ENCODE measurements at places on chromosomes 6 and 20.

- DNase-seq: no peak
Observed at GRCh38 chr6:16041327-16041726, 87.6 kb upstream of the MYLIP start.

- no peak for DNase-seq
Observed at GRCh38 chr6:55895972-55896730, 20.8 kb upstream of the BMP5 start.

DNA sequence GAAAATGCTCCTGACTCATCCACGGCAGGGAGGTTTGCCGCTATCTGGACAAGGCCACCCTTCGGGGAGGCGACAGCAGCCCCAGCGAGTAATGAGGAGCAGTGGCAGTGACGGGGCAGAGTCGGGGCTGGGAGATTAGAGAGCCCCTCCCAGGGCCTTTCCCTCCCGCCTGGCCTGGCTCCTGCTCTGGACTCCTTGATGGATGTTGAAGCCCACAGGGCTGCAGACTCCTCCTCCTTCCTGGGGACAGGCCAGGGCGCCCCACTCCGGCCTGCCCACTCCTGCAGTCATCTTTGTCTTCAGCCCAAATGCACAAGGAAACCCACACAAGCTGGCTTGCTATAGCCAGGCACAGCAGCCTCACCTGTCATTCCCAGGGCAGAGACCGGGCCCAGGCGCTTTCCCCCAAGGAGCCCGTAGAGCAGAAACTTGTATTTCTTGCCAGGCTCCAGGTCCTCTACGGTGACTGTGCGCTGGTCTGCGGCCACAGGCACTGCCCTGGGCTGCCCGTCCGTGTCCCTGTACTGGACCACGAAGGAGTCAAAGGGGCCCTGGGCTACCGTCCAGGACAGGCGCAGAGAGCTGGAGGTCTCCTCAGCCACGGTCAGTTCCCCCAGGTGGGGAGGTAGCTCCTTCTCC, 7.7 kb downstream of the CYP21A2 start:
- no peak for DNase-seq

- peak; percentile 18 for DNase-seq
Observed at GRCh38 chr20:62704341-62704948, 4.2 kb upstream of the NTSR1 start.

- no peak for DNase-seq
Observed at GRCh38 chr6:85404564-85405174, 45.2 kb upstream of the NT5E start.

DNA sequence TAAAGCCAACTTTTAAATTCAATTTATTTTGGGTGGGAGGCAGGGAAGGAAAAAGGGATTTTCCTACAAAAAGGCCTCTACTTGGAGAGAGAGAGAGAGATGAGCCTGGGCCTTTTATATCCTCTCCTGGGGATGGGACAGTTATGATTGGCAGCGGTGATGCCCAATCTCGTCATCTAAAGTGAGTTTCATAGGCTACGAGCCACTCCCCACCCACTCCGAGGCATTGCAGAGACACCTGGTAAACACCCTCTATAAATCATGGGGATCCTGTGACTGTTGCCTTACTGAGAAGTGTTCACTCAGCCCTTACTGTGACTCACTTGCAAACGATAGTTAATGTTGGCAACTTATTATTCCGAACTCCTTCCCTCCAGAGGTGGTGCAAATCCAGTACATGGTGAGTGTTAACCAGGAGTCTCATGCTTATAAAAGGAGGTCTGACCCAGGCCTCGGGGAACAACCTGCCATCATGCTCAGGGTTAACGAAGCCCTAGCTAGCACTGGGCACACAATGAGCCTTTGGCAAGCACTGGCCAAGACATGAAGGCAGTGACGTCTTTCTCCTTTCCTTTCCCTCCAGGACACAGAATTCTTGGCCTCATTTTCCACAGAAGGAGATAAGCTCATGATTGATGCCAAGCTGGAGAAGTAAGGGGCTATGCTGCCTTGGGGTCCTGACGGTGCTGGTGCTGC, 20.5 kb downstream of the BPIFB4 start:
- DNase-seq: no peak

GRCh38 chr6:30000156-30000791, 57.9 kb downstream of the HLA-A start:
- DNase-seq: no peak

DNA sequence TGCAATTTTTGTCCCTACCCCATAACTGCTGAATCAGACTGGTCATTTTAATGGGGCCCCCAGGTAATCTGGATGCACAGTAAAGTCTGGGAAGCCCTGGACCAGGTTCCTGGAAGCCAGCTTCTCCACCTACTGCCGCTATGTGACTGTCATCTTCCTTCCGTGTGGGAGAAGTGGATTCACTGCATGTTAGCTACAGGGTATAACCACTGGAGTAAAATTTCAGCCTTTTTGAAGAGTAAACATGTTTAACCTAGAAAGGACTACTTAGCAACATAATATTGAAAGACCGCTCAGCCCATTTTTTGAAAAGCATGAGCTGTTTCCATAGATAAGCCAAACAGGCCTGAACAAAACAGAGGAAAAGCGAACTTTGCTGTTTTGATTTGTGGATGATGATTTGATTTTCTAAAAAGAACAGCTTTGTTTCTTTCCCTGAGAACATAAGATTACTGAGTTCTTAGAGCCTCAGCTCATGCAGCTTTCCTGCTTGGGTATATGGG, 208.1 kb downstream of the PLCB4 start:
- no peak for DNase-seq

- no peak for DNase-seq
Observed at GRCh38 chr6:42786525-42786985, 4.7 kb downstream of the BICRAL start.

DNA sequence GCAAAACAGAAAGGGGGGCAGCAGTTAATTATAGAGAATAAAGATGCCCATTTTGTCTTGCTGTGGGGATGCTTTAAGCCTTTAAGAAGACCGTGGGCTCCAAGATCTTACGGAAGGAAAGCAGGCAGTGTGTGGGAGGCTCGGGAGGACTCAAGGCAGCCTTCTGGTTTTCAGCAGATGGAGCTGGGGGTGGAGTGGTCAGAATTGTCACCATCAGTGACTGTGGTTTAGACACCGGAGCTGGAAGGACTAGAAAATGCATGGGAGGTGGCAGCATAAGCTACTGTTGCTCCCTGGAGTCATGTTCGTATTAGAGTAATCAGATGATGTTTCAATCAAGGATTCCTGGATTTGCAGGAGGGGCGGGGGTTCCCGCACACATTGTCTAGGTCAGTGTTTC, 3.7 kb downstream of the PHACTR1 start:
- no peak for DNase-seq

- no peak for DNase-seq
Observed at GRCh38 chr6:143215771-143216170, 155.1 kb downstream of the AIG1 start.

GRCh38 chr6:136958168-136958567, 36.1 kb downstream of the SLC35D3 start:
- no peak for DNase-seq
